DMS79 (cell line): ENCODE measurements at places on chromosomes 5 and 9.
A peak's percentile ranks its signal among the peaks of the same experiment; 100 is the strongest.

DNA sequence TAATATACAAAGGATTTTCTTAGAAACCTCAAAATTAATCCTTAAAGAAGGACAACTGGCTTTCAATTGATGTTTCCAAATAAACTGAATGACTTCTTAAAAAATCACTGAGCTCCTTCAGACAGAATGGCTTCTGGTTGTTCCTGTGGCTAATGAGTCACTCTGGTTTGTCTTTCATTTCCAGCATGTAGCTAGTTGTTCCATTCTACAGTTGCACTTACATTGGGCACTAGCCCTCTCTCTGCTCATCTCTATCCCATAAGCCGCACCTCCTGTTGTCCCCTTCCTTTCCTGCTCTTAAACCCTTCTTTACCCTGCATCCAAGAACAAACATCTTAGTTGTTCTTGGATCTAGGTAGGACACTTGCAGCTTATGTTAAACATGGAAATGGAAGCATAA lies 235.3 kb upstream of the HAPLN1 start:
- no peak for DNase-seq

GRCh38 chr9:123438821-123439220 lies 82.8 kb downstream of the CRB2 start:
- no peak for DNase-seq

DNA sequence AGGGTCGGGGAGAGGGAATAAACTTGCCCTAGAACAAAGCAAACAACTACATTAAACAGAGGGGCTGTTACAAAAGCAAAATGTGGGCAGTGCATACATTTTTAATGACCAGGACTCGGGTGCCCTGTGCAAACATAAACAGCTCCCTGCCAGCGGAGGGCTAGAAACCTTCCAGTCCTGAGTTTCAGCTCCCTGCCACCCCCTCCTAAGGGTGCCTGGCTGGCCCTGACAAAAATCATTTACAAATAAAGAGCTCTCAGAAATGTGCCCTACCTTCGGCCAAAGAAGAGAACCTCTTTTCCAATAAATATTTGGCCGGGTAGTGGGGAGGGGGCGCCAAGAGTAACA lies 29.5 kb downstream of the FOXD1 start:
- no peak for DNase-seq

GRCh38 chr5:141844414-141845097 lies 33.7 kb downstream of the PCDH1 start:
- DNase-seq = no peak

DNA sequence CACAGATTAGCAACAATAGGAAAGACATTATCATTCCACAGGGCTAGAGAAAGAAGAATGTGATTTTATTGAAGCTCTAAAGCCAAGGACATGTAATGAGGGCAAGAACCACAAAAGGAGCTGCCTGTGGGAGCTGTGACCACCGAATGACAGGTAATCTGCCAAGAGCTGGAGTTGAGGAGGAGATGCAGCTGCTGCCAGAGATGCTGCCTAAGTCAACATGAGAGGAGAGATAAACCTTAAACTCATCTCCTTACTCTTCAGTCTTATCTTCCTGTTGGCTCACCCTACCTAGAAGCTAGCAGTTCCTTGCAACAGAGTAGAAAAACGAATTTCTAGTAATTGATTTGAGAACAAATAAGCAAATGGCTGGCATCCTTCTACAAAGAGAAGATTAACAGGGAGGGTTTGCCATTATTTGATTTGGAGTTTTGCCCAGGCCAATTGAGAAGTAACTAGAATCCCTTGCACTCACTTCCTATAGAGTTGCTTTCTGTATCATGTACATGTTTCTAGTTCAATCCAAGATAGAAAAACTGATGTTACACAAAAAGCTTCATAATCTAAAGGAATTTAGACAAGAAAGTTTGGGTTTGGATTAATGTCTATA lies 539.2 kb downstream of the TLE1 start:
- DNase-seq = peak; percentile 63

DNA sequence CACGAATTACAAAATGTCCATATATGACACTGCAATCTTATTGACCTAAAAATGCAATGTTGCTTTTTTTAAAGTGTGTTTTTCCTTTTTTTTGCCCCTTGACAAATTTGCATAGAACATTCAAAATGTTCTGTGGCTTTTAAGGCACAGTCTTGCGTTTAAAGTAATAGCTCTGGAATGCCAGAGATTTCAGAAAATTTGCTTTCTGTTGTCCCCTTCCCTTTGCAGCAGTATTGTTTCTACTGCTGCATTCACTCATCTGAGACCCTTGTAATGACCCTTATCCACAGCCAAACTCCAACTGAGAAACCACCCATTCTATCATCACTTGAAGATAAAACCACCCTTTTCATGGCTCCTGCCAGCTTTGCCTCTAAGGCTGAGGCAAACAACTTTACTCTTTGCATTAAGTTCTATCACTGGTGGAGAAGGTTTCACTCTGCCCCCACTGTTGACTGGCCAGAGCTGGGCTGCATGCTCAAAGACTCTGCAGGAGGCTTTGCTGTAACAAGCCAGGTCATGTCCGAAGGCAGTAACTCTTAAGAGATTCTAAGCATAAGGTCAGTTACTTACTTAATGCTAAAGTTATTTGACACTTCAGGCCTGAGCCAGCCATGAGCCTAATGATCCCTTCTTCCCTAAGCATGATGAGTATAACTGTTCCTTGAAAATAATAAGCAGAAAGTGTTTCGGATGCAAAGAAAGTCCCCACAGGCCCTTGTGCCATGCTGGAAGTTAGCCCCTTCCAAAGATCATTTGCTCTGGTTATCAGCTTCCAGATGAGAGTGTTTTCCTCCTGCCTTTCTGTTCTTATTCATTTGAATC lies 101.9 kb downstream of the CD180 start:
- DNase-seq = no peak
